ENCODE measurements at places on chromosomes 6 and 20. TPM values are rescaled to one million over a fixed set of nuclear protein-coding genes. Genes with fewer than 3 reads are reported as not detected.

The RBPJL gene
- total RNA-seq, result not detected

- no peak for DNase-seq
Observed at GRCh38 chr20:49104365-49104648, 58.2 kb downstream of the CSE1L start.

The PPP1R16B gene
- total RNA-seq, result 46.9 TPM

The DACT2 gene
- 0.23 TPM for total RNA-seq

The ERVFRD-1 gene
- total RNA-seq, result not detected

GRCh38 chr6:149897855-149898744 is at the start of gene RAET1E:
TSS of gene RAET1E (minus strand) at chr6:149898113. CDS start at chr6:149890901, 7,212 bp downstream.
- no peak for DNase-seq

- DNase-seq, result no peak
Observed at GRCh38 chr6:56279331-56280080, 32.1 kb upstream of the COL21A1 start.

- DNase-seq, result peak; percentile 26
Observed at GRCh38 chr6:129621252-129621651, 88.7 kb downstream of the ARHGAP18 start.

- no peak for DNase-seq
Observed at GRCh38 chr20:24821391-24821790, 127.7 kb upstream of the CST7 start.

- no peak for DNase-seq
Observed at GRCh38 chr6:162679681-162680080, 47.9 kb downstream of the PRKN start.

DNA sequence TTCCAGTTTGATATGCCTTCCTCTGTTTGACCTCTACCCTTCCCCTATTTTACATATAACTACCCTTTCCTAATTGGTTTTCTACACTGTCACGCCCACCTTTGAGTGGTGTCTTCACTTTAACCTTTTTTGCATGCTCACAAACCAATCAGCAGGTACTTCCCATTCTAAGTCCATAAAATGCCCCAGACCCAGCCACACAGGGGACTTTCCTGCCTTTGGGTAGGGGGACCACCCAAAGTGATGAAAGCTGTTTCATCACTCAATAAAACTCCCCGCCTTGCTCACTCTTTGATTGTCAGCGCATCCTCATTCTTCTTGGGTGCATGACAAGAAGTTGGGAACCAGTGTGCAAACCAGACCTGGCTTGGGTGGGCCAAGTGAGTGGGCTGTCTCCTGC is 20.5 kb upstream of the SNRPC start:
- DNase-seq, result no peak

The TMX4 gene
- 19.1 TPM for total RNA-seq

GRCh38 chr20:31494131-31494530 is 19.0 kb downstream of the REM1 start:
- peak; percentile 34 for DNase-seq

DNA sequence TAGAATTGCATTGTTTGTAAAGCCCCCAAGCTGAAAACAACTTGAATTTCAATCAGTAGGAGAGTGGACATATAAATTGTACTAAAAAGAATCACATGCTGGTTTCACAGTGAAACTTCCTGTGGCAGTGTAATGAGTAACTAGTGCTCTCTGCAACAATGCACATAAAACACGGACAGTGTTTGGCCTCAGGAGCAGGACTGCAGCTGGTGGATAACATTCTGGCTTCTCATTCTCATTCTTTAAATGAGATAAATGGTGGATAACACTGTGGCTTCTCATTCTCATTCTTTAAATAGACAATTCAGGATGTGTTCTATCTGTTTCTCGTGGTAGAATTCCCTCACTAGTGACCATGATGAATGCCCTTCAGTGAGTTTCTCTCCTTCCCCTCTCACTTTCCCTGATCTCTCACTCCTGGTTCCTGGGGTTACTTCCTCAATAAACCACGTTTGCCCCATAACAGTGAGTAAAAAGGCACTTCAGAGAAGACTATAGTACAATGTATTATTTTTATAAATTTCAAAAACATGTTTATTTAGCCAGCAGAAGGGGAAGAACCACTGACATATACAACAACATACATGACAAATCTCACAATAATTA is 59.9 kb downstream of the SLC22A2 start:
- DNase-seq, result no peak

DNA sequence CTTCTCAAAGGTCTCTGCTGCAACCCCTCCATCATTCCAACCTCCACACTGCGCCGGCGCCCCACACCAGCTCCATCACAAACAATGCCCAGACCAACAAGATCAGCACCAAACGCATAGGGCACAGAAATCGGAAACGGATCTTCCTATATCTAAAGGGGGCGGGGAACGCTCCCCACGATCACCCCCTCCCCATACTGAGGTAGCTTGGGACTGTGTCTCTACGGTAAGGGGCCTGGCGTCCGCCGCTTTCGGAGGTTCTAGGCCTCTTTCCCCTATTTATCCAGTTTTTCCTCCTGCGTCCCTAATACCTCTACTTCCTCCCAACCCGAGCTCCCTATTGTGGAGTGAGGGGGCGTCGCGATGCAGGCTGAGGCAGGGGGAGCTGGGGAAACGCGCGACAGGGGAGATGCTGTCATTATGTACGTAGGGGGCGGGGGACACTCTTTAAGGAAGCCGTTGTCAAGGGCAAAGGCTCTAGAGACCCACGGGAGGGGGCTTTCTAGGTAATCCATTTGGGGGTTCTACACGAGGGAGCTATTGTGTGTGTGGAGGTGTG is 909 bp downstream of the DNAAF9 start:
- peak; percentile 12 for DNase-seq

The OOEP gene
- not detected for total RNA-seq

DNA sequence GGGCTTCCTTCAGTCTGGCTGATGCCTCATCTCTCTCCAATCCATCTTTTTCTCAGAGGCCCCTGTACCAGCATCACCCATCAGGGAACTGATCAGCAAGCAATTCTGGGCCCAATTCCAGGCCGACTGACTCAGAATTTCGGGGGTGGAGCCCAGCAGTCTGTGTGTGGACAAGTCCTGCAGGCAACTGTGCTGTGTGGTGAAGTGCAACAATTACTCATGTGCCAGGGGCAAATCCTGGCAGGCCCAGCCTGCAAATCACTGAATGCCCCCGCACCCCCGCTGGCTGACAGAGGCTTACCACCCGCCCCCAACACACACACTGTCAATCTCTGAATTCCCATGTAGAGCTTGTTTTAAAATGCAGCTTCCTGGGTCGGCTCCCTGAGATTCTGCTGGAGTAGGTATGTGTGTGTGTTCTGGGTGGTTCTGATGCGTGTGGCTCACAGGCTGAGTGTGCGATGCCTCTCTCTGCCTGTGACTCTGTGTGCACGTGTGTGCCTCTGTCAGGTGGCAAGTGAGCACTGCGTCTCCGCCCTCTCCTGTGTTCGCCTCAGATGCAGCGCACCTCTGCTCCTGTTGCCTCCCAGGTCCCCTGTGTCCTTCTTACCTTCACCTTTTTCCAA is 45.4 kb downstream of the SSR1 start:
- DNase-seq, result no peak

DNA sequence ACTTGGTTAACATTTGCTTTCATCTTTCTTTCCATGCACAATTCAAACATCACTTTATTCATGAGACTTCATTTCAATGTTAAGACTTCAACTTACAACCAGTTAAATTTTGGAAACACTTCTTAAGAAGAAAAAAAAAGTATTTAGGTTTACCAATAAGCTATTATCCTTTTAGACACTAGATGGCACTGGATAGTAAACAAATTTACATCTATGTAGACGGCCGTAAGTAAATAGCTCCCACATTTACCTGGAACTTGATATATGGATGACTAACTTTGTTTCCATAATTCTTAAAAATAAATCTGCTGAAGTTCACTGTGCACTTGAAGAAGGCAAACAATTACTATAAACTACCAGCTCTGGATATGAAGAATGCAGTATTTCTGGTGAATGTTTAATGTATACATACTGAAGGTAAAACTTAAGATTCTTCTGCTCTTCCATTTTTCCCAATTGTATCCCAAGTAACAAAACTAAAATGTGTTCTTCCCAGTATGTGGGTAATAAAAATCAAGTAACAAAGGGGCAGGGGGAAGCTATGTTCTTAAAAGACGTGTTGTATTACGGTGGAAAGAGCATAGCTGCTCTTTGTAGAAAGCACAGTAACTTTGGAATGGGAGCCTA is 130.6 kb upstream of the C6orf118 start:
- no peak for DNase-seq

The PRKN gene
- total RNA-seq, result 5.1 TPM

GRCh38 chr20:47174456-47175243 is 181.8 kb downstream of the ZMYND8 start:
- DNase-seq, result no peak

The CFB gene
- not detected for total RNA-seq

The SLC12A5 gene
- total RNA-seq, result 8.8 TPM

DNA sequence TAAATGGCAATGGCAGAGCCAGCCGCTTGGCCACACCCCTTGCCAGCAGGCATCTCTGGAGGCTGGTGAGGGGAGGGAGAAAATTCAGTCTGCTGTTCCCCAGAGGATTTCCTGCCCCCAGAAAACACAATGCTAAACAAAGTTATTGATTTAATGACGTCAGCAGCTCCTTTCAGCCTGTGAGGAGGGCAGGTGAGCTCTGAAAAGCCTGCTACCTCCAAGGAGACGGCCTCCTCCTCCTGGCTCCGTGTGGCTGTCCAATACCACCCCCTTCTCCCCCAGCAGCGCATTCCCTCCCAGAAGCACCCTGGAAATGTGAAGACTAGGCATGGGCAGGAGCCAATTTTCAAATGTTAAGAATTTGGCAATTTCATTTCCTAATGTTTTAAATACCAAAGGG is 393.1 kb downstream of the ZFAND3 start:
- peak; percentile 44 for DNase-seq

Measured in endothelial cell (in vitro differentiated cells).